ENCODE measurements at places on chromosomes 11 and 22.
A peak's percentile ranks its signal among the peaks of the same experiment; 100 is the strongest.

GRCh38 chr11:92506809-92507336, 282.3 kb downstream of the FAT3 start:
- H3K27me3 ChIP-seq: no peaks in the 10 kb centered on the region
- H3K27ac ChIP-seq: no peak overlapping the region
- H3K4me3 ChIP-seq: no peak overlapping the region

- no peaks in the 10 kb centered on the region for H3K27me3 ChIP-seq
- DNase-seq: peak; percentile 10
- no peak overlapping the region for H3K4me3 ChIP-seq
- no peaks in the 10 kb centered on the region for H3K36me3 ChIP-seq
- H3K27ac ChIP-seq: no peak overlapping the region
Measured at GRCh38 chr11:96736601-96737000, 346.8 kb downstream of the JRKL start.

DNA sequence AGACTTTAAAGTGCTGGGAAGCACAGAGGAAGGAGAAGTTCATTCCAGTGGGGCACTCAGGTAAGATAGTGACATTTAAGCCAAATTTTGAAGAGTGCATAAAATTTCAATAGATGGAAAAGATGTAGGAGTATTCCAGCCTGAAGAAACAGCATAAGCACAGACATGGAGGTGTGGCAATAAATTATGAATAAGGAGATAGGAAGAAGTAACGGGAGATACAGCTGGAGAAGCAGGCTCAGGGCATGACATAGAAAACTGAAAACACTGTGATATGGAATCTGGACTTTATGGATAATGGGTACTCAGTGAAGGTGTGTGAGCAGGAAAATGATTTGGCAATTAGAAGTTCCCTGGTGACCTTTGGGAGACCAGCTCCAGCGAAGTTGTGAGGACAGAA, 33.3 kb downstream of the P4HA3 start:
- no peaks in the 10 kb centered on the region for H3K36me3 ChIP-seq
- H3K4me1 ChIP-seq: peaks cover 42% of the 10 kb centered on the region
- DNase-seq: no peak
- peak overlapping the region; percentile 99 for H3K27ac ChIP-seq
- no peaks in the 10 kb centered on the region for H3K27me3 ChIP-seq

GRCh38 chr22:29973269-29973668, 90.3 kb downstream of the MTMR3 start:
- H3K4me3 ChIP-seq: no peak overlapping the region
- H3K4me1 ChIP-seq: no peaks in the 10 kb centered on the region
- peaks cover under 1% of the 10 kb centered on the region for H3K36me3 ChIP-seq
- no peaks in the 10 kb centered on the region for H3K27me3 ChIP-seq

DNA sequence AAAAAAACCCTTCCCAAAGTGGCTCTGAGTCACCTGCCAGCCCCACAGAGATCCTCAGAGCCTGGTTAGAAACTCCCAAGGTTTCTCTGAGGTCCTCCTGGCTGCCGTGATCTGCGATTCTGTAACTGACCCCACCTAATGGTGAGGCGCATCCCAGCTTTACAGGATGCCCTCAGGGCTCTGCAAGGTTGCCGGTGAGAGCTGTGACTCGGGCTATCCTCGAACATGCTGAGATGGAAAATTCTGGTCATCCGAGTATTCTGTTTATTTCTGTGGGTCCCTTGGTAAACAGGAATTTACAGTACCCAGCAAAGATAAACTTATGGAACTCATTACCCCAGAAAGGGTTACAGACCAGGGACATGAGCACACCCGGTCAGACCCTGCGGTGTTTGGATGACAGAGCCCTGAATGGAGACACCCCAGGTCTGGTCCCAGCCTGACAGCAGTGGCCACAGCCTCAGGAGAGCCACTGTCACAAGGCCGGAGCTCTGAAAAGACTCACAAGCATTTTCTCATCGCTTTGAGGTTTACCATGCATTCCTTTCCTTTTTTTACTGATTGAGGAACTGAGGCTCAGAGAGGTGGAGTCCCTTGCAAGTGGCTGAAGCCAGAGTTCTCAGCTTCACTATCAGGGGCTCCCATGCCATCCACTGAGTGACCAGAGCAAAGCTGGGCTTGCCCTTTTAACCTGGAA, 22.2 kb downstream of the LIF start:
- no peak overlapping the region for H3K4me3 ChIP-seq
- H3K27me3 ChIP-seq: no peaks in the 10 kb centered on the region
- peaks cover 18% of the 10 kb centered on the region for H3K4me1 ChIP-seq
- peak overlapping the region; percentile 32 for H3K27ac ChIP-seq
- DNase-seq: peak; percentile 85

DNA sequence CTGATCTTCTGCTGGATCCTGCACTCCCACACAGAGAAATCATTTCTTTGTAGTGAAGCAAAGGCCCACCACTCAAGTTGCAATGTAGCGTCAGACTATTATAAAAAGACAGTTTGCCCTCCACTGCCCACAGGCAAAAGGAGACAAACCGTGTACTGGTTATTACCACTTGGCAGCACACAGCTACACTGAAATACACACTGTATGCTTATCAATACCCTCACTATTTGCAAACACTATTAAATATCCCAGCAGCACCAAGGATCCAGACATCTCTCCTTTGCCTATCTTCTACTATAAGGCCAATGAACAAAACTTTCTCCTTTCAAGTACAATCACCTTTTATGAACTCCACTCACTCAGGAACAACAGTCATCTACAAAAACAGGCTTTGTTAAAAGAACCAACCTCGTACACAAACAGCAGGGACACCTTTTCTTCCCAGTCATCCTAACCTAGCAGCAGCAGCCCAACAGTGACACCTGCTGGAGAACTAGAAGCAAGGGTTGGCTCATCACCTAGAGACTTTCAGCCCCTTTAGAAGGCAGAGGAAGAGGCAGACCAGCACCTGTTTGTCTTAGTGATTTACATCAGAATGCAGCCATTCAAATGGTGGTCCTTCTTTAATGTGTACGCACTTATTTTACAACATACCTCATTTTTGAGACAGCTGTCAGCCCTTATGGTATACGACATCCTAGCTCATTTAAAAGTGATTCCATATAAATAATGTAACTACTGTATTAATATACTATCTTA, 56.1 kb downstream of the AMBRA1 start:
- H3K27me3 ChIP-seq: no peaks in the 10 kb centered on the region
- no peak overlapping the region for H3K4me3 ChIP-seq
- H3K27ac ChIP-seq: no peak overlapping the region
- H3K4me1 ChIP-seq: no peaks in the 10 kb centered on the region
- peaks cover 14% of the 10 kb centered on the region for H3K36me3 ChIP-seq
- peak; percentile 73 for DNase-seq

DNA sequence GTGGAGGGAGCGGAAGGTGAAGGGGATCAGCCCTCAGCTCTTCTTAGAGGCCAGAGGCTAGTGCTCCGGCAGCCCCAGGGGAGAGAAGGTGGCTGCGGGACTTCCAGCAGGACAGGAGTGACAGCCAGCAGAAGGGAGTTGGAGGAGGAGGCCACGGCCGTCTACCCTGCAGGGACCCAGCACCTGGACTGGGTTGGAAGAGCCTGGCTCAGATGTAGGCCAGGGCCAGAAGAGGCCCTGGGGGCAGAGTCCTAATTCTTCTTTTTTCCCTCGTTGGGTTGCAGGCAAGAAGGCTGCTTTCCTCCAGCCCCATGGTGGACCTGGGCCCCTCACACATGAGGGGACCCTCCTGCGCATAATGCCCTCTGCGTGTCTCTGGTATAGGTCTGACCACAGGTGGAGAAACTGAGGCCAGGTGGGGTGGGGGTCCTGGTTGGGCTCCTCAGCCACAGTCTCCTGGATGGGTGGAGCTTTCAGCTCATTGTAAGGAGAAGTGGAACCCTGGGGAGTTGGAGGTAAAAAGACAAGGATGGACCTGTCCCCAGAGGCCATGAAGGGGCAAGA, 2.3 kb upstream of the MCAM start:
- H3K27ac ChIP-seq: peak overlapping the region; percentile 92
- no peaks in the 10 kb centered on the region for H3K27me3 ChIP-seq
- H3K36me3 ChIP-seq: no peaks in the 10 kb centered on the region
- H3K4me1 ChIP-seq: peaks cover 56% of the 10 kb centered on the region
- no peak overlapping the region for H3K4me3 ChIP-seq

- no peak overlapping the region for H3K27ac ChIP-seq
- no peaks in the 10 kb centered on the region for H3K4me1 ChIP-seq
- H3K4me3 ChIP-seq: no peak overlapping the region
- DNase-seq: peak; percentile 73
Measured at GRCh38 chr22:37922191-37922590, 16.1 kb downstream of the MICALL1 start.

GRCh38 chr22:50435291-50436014, 39.4 kb downstream of the SBF1 start:
- H3K4me3 ChIP-seq: no peak overlapping the region
- H3K4me1 ChIP-seq: no peaks in the 10 kb centered on the region

DNA sequence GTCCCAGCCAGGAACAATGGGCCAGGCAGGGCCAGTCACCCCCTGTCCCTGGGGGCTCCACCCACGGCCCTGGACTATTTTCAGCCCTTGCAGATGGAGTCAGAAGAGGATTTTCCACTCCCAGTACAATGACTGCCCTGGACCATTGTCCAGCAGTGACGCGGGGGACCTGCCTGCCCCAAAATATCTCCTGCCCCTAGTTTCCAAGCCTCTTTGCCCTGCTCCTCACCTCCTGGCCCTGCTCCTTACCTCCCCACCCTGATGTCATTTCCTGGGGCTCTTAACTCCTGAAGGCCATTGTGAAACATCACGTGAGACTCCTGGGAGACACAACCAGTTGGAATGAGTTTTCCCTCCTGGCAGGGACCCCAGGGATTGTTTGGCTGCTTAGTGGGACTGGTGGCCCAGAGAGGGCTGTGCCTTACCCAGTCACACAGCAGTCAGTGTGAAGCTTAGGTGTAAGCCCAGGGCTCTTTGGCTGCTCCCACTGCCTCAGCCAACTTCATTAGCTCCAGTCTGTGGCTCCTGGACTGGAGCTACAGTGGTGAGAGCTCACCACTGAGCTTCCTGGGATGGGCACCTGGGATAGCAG, 22.2 kb downstream of the P2RY2 start:
- DNase-seq: peak; percentile 65
- no peaks in the 10 kb centered on the region for H3K36me3 ChIP-seq
- H3K4me3 ChIP-seq: no peak overlapping the region
- H3K4me1 ChIP-seq: peaks cover 33% of the 10 kb centered on the region

- H3K36me3 ChIP-seq: no peaks in the 10 kb centered on the region
- DNase-seq: peak; percentile 90
- peak overlapping the region; percentile 71 for H3K4me3 ChIP-seq
- H3K27me3 ChIP-seq: peaks cover 9% of the 10 kb centered on the region
- peak overlapping the region; percentile 3 for H3K27ac ChIP-seq
Measured at GRCh38 chr11:32172848-32173834, 82.3 kb downstream of the RCN1 start.

DNA sequence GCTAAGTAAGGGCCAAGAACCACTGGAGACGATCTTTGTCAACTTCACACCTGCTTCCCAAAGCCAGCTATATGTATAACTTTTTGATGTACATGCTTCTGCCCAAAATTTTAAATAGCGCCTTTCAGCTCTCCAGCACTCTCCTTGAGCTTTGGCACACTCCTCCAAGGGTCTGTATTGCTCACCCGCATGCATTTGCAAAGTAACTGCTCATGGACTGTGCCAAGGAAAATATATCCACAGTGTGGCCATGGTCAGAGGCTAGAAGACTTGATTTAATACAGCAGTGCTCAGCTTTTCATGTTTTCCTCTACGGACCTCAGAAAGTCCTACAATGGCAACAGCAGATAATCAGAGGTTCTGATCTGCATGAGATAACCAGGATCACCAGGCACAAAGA, 550.1 kb downstream of the SOX6 start:
- no peak overlapping the region for H3K27ac ChIP-seq
- DNase-seq: no peak
- no peaks in the 10 kb centered on the region for H3K36me3 ChIP-seq
- peaks cover 23% of the 10 kb centered on the region for H3K4me1 ChIP-seq
- no peak overlapping the region for H3K4me3 ChIP-seq
- H3K27me3 ChIP-seq: no peaks in the 10 kb centered on the region

DNA sequence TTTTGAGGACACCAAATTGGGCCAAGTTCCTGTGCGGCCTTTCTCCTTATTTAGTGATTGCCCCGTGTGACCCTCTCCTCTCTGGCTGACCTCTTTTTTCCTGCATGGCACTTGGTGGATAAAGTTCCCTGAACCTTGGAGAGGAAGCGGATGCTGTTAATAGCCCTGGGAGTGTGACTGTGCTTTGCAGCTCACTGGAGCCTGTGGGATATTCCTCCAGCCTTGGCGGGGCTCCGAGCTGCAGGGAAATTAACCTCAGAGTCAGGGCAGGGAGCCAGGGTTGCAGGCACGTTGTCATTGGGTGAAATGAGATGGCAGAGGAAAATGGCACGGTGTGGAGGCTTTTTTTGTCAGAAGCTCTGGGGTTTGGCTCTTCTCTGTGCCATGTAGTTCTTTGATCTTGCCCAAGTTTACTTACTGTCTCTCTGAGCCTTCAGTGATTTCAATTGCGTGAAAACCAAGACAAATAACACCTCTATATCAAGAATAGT, 965 bp downstream of the OR9Q1 start:
- no peak overlapping the region for H3K27ac ChIP-seq
- H3K4me1 ChIP-seq: peaks cover 25% of the 10 kb centered on the region
- no peak overlapping the region for H3K4me3 ChIP-seq
- no peaks in the 10 kb centered on the region for H3K27me3 ChIP-seq

DNA sequence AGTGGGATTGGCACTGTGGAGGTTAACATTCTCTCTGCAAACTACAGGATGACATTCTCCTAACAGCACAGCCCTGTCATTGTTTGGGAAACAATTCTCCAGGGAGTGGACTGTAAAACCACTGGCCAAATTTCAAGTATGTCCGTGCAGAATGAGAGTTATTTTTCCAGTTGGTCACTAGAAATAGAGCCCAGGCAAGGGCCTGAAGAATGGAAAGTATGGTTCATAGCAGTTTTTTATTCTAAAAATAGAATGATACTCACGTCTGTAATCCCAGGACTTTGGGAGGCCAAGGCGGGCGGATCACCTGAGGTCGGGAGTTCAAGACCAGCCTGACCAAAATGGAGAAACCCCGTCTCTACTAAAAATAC, 39.0 kb upstream of the CD44 start:
- peak overlapping the region; percentile 98 for H3K27ac ChIP-seq
- DNase-seq: no peak
- peaks cover 32% of the 10 kb centered on the region for H3K4me1 ChIP-seq
- no peaks in the 10 kb centered on the region for H3K36me3 ChIP-seq
- no peak overlapping the region for H3K4me3 ChIP-seq

DNA sequence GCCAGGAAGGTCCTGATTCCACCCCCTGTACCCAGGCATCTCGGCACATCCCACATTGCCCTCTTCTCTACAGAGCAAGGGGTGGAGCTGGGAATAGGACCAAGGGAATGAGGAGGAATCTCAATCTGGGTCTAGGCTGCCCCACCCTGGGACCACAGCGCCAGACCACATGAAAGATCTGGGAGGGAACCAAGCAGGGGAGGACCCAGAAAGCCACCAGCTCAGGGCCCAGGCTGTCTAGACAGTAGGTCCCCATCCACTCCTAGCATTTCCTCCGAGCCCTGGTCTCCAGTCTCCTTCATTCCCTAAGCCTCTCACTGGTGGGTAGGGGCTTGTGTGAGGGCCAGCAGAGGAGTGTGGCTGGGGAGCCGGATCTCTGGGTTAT, 11.6 kb downstream of the PHLDB1 start:
- H3K27me3 ChIP-seq: no peaks in the 10 kb centered on the region
- peak; percentile 84 for DNase-seq
- H3K36me3 ChIP-seq: peaks cover 24% of the 10 kb centered on the region
- peak overlapping the region; percentile 33 for H3K4me3 ChIP-seq
- H3K27ac ChIP-seq: peak overlapping the region; percentile 99

All from osteoblast (primary cell).